Mesothelial cell of epicardium (in vitro differentiated cells): ENCODE measurements at places on chromosomes 6 and 20.
A peak's percentile ranks its signal among the peaks of the same experiment; 100 is the strongest.

DNA sequence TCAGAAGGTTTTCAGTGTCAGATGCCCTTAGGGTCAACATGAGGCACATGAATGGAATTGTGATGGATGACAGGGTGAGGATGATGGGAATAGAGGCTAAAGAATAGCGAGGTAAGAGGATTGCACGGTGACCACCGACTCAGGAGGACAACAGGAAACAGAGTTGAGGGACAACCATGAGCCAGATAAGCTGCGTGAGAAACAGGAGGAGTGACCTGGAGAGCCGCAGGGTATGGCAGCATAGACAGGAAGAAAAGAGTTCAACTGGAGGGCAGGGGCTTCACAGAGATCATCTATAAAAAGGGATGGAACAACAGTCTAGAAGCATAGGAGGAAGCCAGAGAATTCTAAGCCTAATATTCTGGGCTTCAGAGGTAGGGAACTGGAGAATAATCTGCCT is 84.7 kb upstream of the ENPP5 start:
- no peak for DNase-seq

GRCh38 chr6:16206595-16207037 is 31.8 kb upstream of the GMPR start:
- peak; percentile 65 for DNase-seq

- no peak for DNase-seq
Measured at GRCh38 chr6:53888931-53889330, 94.1 kb downstream of the LRRC1 start.

- no peak for DNase-seq
Measured at GRCh38 chr20:8994045-8994444, 74.8 kb upstream of the PLCB4 start.

GRCh38 chr20:44838521-44838920 is 28.2 kb upstream of the RIMS4 start:
- no peak for DNase-seq

- DNase-seq = no peak
Measured at GRCh38 chr20:57893366-57893999, 183.7 kb upstream of the PMEPA1 start.

GRCh38 chr20:14896569-14896968 is 559.2 kb upstream of the FLRT3 start:
- DNase-seq = no peak

DNA sequence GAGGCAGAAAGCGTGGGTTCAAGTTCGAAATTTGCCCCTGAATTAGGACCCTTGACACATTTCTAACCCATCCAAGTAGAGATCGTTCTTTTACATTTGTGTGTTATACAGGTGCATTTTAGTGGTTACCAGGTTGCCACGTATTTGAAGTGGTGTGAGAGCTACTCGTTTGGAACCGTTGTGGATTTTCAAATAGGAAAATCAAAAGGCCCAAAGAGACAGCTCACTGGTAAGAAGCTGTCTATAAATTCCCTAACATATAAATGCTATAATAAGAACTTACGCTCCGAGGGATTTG is 1.6 kb upstream of the REV3L start:
- DNase-seq = no peak

DNA sequence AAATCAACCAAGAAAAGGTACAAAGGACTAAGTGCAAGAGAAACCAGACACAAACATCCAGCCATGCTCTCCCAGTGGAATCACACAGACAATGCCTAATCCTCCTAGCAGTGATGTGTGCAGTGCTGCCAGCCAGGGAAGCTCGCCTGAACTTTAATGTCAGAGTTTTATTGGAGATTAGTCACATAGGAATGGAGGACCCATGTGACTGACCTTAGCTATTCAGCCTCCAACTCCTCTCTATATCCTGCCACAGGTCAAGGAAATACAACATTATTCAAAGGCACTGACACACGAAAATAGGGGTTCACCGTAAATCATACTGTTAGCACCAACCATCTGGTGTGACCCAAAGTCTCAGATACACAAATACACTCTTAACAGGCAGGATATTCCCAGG is 684.6 kb downstream of the DOK5 start:
- DNase-seq = no peak
